ENCODE measurements at places on chromosomes 13 and 19. TPM values are rescaled to one million over a fixed set of nuclear protein-coding genes. Genes with fewer than 3 reads are reported as not detected.

- peaks cover 27% of the 10 kb centered on the region for H3K4me1 ChIP-seq
- DNase-seq, result no peak
- no peaks in the 10 kb centered on the region for H3K36me3 ChIP-seq
- H3K4me3 ChIP-seq, result no peak overlapping the region
- peaks cover 7% of the 10 kb centered on the region for H3K27me3 ChIP-seq
- H3K27ac ChIP-seq, result no peak overlapping the region
Measured at GRCh38 chr19:51781999-51782398, 13.0 kb upstream of the FPR3 start.

DNA sequence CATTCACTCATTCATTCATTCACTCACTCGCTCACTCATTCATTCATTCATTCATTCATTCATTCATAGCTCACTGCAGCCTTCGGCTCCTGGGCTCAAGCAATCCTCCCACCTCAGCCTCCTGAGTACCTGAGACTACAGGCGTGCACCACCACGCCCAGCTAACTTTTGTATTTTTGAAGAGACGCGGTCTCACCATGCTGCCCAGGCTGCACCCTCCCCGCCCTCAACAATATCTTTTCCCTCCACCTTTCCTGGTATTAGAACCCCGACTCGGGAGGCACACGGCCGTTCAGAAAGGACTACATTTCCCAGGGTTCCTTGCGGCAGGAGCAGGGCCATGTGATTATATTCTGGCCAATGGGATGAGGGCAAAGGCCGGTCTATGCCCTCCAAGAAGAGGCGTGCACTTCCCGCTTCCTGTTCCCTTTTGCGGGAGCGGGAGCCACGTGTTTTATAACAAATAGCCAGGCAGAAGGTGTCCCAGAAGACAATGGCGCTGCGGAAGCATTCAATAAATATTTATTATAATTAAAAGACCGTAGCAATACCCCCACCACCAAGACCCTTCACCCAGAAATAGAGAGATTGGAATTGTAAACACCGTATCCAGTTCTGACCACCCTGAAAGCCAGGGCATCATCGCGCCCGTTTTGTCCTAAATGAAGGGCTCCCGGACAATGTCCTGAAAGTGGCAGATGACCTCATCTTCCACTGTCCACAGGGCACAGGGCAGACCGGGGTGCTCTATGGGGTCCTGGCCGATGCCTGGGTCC is 15.9 kb downstream of the TICAM1 start:
- H3K27me3 ChIP-seq, result no peaks in the 10 kb centered on the region
- peak overlapping the region; percentile 52 for H3K4me3 ChIP-seq
- H3K4me1 ChIP-seq, result peaks cover 34% of the 10 kb centered on the region
- peak; percentile 85 for DNase-seq
- peak overlapping the region; percentile 58 for H3K27ac ChIP-seq

Gene ZMYM2
- 48.2 TPM for total RNA-seq

DNA sequence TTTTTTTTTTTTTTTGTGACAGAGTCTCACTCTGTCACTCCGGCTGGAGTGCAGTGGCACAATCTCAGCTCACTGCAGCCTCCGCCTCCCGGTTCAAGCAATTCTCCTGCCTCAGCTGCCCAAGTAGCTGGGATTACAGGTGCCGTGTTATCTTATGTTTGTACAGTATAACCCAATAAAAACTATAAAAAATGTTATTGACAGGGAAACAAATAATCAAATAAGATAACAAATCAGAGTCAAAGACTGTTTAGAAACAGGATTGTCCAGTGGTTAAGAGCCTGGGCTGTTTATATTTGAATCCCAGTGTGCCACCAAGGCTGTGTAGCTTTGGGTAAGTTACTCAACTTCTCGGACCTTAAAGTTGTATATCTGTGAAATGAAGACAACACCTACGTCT is 19.1 kb upstream of the LMTK3 start:
- no peak overlapping the region for H3K4me3 ChIP-seq
- no peak for DNase-seq
- H3K36me3 ChIP-seq, result no peaks in the 10 kb centered on the region
- H3K4me1 ChIP-seq, result no peaks in the 10 kb centered on the region
- H3K27me3 ChIP-seq, result peaks cover 44% of the 10 kb centered on the region

DNA sequence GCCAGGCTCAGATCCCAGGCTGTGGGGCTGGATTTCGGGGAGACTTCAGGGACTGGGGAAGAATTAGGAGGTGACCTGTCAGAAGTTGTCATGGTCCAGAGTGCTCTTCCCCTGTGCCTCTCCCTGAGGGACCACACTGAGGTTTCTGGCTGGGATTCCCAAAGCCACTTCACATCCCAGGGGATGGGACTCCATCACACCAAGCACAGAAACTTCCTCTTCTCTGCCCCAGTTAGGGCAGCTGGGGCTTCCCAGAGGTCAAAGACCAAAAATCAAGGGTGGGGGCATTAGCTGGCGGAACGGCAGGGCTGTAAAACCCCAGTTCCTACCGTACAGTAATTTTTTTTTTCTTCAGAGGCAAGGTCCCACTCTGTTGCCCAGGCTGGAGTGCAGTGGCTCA is 7.4 kb downstream of the FCER2 start:
- H3K27ac ChIP-seq, result no peak overlapping the region
- no peaks in the 10 kb centered on the region for H3K36me3 ChIP-seq
- DNase-seq, result no peak
- H3K4me3 ChIP-seq, result no peak overlapping the region
- peaks cover 84% of the 10 kb centered on the region for H3K27me3 ChIP-seq

- peaks cover 45% of the 10 kb centered on the region for H3K27me3 ChIP-seq
- no peaks in the 10 kb centered on the region for H3K4me1 ChIP-seq
- no peak for DNase-seq
- H3K36me3 ChIP-seq, result no peaks in the 10 kb centered on the region
- H3K4me3 ChIP-seq, result no peak overlapping the region
- H3K27ac ChIP-seq, result no peak overlapping the region
Measured at GRCh38 chr19:35911173-35911572, 3.1 kb upstream of the TYROBP start.

Gene POMP
- total RNA-seq, result 101 TPM

Gene LILRB2
- total RNA-seq, result 1.7 TPM

DNA sequence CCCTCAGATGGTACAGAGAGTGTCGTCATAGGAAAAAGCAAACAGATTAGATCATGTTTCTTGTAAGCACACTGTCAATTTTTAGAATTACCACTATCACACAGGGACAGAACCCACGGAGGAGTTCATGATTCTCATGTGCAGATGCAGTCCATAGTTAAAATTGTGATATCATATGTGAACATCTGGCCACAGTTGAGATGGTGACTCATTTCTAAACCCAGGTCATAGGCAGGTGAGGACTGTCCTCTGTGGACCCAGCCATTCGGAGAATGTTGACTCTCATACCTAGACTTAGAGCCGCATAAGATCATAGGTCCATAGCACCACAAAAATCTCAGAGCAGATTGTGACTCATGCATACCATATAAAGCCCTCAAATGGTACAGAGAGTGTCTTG is 17.8 kb upstream of the ZNF730 start:
- DNase-seq, result no peak
- no peaks in the 10 kb centered on the region for H3K27me3 ChIP-seq
- H3K36me3 ChIP-seq, result no peaks in the 10 kb centered on the region
- no peak overlapping the region for H3K4me3 ChIP-seq

DNA sequence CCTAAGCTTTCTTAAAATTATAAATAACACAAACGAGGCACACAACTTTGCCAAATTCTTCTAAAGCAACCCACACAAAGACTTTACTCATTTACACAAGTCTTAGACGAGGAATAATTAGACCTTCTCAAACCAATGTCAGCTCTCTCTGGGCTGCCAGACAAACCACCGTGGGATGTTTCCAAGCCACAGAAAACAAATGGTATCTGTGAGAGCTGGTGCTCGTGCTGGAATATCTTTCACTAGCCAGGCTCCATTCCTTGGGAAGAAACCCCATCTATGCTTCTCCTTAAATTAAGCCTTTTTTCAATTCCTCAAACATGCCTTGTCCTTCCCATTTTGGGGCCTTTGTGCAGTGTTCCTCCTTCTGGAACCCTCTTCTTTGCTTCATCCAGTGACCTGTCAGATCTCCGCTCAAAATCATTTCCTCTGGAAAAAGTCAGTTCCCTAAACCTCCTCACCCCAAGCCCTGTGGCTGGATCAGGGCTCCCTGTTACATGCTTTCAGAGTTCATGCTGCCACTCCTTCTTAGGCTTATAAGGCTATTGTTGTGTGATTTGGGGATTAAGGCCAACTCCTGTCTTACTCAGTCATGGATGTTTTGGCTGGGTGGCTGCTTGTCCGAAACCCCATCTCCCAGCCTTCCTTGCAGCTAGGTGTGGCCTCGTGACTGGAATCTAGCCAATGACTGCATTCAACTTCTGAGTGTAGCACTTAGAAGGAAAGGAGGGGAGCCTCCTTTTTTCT is 64.2 kb upstream of the GTF2F2 start:
- no peak for DNase-seq
- H3K4me3 ChIP-seq, result no peak overlapping the region
- H3K27me3 ChIP-seq, result no peaks in the 10 kb centered on the region
- H3K27ac ChIP-seq, result peak overlapping the region; percentile 16

Data from left ventricle myocardium inferior (tissue), 1 donor.